Stimulated activated naive B cell treated with anti-CD40 and anti-IgM and Interleukin-4, amounts not matched to agents 10 μg/mL and 1 μg/mL and 100 μg/mL, for 72 hours (primary cell): ENCODE measurements at places on chromosomes 3 and 15.
A peak's percentile ranks its signal among the peaks of the same experiment; 100 is the strongest.

GRCh38 chr3:101544161-101544850 lies 17.4 kb upstream of the TRMT10C start:
- DNase-seq = no peak

GRCh38 chr15:56724232-56724631 lies 9.1 kb downstream of the ZNF280D start:
- DNase-seq = no peak

DNA sequence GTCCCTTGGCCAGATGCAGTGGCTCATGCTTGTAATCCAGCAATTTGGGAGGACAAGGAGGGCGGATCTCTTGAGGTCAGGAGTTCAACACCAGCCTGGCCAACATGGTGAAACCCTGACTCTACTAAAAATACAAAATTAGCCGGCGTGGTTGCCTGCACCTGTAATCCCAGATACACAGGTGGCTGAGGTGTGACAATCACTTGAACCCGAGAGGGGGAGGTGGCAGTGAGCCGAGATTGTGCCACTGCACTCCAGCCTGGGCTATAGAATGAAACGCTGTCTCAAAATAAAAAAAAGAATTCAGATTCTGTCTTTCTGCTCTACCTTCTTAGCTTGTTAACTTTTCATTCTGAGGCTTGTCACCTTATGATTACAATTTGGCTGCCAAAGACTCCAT lies 22.1 kb downstream of the MYO5A start:
- DNase-seq = no peak

GRCh38 chr15:49688135-49688790 lies 67.4 kb downstream of the DTWD1 start:
- no peak for DNase-seq

DNA sequence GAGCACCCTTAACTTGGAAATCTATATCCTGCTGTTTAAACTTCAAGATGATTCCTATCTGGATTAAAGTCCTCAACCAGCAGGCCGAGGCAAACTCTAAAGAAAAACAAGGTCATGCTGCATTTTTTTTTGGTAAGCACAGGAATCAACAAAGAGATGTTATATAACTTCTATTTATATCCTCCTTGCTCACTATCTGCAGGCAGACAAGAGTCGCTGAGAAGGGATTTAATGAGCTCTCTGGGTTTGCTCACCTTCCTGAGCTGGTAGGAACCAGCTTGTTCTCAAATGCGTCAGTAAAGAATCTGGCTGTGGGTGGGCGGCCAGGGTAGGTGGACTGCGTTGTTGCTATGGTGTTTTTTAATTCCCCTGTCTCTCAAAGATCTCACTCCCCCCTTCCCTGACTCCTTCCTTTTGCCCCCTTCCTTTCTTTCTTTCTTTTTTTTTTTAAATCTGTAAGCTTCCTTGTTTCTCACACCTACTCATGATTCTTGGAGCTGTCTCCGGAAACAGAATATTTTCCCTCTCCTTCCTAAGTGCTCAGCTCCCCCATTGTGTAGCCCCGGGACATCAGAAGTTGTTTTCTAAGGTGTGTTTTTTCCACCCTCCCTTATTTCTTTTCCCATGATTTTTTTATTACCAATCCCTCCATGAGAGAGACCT lies 228.8 kb upstream of the BHLHE40 start:
- no peak for DNase-seq

DNA sequence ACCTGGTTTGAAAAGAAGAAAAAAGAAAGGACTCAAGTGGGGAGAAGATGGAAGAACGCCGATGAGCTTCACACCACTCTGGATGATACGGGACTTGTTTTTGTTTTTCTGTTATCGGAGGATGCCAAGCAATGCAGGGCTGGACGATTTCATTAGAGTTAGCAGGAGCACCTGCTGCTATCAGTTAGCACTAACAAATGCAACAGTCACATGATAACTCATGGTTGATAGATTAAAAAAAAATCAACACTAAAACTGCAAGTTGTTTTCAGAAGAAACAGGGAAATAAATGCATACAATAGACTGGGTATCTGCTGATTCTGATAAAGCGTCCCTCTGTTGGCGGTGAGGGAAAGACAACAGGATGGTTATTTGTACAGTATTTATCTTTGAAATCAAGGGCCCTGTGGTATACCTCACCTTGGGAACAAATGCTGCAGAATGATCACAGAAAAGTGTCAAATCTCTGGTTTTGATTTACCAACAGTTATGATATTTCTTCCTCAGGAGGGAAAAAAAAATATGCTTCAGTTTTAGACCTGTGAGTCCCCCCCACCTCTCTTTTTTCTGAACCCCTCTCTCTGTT lies 575.1 kb downstream of the FOXP1 start:
- no peak for DNase-seq

GRCh38 chr3:56125358-56126005 lies 342.8 kb downstream of the ERC2 start:
- no peak for DNase-seq

GRCh38 chr3:189132231-189132671 lies 39.5 kb upstream of the TPRG1 start:
- peak; percentile 20 for DNase-seq
